NCI-H1417 treated with DMSO at 0.1 percent for 48 hours (cell line): ENCODE measurements at places on chromosomes 6 and 20.

- no peak for DNase-seq
Measured at GRCh38 chr20:47907031-47907675, 121.9 kb upstream of the SULF2 start.

GRCh38 chr6:10598084-10598960 lies 77.2 kb downstream of the GCNT2 start:
- no peak for DNase-seq

DNA sequence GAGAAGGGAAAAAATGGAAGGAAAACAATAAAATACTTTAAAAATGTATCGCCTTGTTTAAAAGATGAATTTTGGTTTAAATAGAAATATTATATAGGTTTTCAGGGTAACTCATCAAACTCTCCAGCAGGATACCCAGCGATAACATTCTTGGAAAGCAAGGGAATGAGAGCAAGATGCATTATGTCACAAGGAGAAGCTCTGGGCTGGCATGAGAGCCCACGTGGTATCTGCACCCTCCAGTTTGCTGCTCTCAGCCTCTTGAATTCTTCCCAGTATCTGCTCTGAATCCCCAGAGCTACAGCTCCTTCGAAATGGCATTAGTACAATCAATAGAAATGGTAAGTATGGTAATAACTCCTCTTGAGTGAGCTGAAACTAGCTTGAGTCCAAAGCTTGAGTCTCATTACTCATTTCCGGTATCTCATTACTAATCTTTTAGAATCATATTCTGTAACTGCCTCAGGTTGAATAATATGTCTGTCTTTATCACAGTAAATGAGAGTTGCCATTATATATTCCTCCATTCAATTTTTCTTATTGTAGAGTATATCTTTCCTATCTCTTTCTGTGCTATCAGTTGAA lies 4.9 kb upstream of the TMEM242 start:
- no peak for DNase-seq

- DNase-seq, result no peak
Measured at GRCh38 chr6:41502917-41503671, 43.1 kb upstream of the FOXP4 start.

GRCh38 chr20:34240693-34241615 lies at the start of gene ASIP:
TSS of gene ASIP (plus strand) at chr20:34241423. CDS start at chr20:34260375, 18,952 bp downstream.
- no peak for DNase-seq

GRCh38 chr6:169881976-169882375 lies 130.6 kb downstream of the ERMARD start:
- no peak for DNase-seq

DNA sequence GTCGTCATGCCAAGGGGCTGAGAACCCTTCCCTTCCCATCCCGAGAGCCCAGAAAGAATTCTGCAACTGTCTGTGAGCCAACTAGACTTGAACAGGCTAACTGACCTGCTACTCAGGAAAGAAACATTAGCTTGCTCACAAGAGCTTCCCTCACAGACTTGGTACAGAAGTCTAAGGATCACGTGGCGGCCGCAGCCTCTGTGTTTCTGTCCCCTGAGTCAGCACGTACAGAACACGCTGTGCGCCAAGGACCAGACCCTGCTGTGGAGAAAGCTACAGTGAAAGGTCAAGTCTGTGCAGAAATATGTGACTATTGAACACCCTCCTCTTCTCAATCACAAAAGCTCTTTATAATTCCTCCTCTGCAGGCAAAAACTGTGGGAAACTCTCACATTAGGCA lies 151.3 kb upstream of the QKI start:
- DNase-seq, result no peak

DNA sequence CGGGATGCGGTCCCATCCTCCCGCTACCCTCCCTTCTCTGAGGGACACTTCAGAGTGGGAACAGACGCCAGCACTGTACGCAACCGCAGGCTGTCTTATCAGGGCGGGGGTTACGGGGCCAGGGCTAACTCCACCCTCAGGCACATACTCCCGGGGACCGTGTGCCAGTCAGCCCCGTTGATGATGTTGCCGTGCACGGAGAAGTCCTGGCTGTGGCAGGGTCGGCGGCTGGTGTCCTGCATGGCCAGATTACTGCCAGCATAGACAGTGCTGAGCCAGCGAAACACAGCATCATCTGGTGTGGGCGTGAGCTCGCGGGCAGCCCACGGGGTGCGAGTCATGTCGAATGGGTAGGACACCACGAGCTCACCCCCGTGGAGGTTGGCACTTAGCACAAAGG lies 5.0 kb downstream of the CPXM1 start:
- no peak for DNase-seq

DNA sequence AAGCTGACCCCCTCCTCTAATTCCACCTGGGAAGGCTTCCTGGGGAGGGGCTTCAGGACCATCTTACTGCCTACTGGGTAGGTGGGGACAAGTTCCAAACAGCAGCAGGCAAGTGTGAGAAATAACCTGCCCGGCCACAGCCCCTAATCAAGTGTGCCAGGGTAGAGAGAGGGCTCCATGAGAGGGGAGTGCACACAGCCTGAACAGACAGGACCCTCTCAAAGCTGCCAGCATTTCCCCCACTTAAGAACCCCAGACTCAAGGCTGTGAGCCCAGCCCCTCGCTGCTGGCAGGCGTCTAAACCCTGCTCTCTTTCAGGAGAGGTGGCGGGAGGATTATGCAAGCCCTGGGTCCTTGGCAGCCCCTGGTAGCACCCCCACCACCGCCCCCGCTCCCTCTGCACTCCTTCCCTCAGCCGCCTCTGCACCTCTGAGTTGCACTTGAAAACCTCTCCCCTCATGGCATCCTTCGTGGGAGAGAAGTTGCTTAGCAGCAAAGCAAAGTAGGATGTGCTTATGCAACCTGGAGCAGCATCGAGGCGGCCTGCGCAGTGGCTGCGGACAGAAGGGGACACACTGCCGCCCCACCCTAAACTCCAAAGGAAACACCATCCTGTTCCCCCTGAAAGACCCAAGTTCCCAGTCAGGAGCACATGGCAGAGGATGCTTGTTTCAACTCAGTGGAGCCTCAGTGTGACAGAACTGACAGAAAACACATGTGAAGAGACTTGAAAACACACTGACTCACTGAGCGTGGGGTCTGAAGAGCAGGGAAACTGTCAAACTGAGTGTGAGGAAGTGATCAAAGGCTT lies 10.5 kb downstream of the DDRGK1 start:
- no peak for DNase-seq

- peak; percentile 20 for DNase-seq
Measured at GRCh38 chr6:149060300-149060984, 257.1 kb upstream of the TAB2 start.

- no peak for DNase-seq
Measured at GRCh38 chr20:52552181-52552872, 360.7 kb upstream of the ZFP64 start.

- no peak for DNase-seq
Measured at GRCh38 chr6:88380083-88380482, 213.9 kb upstream of the CNR1 start.

GRCh38 chr6:39057251-39058155 lies 8.9 kb downstream of the GLP1R start:
- DNase-seq, result no peak

DNA sequence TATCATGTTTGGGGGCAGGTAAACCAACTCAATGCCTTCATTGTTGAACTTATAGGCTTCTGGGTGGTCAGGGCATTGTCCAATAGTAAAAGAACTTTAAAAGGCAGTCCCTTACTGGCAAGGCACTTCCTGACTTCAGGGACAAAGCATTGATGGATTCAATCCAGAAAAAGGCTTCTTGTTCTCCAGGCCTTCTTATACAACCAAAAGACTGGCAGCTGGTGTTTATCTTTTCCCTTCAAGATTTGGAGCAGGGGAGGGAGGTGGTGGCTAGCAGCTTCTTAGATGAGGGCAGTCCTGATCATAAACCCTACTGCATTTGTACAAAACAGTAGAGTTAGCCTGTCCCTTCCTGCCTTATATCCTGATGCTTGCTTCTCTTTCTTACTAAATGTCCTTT lies 57.5 kb downstream of the NCOA3 start:
- no peak for DNase-seq

DNA sequence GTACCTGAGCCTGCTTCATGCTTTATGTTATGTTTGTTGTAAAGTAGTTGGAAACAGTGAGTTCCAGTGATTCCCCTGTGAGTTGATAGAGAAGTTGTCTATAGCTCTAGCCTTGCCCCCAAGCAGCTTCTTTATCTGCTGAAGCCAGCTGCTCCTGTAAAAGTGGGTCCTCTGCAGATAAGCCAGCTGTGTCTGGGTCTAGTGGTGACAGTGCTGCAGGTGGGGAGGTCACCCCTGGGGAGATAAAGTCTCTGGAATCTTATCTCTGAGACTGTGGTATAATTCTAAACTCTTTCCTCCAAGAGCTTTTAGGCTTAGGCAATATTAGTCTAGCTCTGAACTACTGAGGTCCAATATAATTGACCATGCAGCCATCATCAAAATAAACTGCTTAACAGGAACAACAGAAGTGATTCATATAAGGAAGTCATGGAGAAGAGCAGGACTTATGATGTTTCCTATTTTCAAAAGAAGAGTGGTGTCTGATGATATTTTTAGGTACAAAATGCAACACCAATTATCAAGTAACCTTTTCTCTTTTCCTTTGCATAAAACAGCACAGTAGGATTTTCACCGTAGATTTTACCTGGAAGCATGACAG lies 44.2 kb upstream of the TMEM217 start:
- DNase-seq, result no peak

- DNase-seq, result no peak
Measured at GRCh38 chr20:38798266-38798665, 7.2 kb upstream of the PPP1R16B start.

- no peak for DNase-seq
Measured at GRCh38 chr6:75349262-75349984, 64.8 kb upstream of the TMEM30A start.

DNA sequence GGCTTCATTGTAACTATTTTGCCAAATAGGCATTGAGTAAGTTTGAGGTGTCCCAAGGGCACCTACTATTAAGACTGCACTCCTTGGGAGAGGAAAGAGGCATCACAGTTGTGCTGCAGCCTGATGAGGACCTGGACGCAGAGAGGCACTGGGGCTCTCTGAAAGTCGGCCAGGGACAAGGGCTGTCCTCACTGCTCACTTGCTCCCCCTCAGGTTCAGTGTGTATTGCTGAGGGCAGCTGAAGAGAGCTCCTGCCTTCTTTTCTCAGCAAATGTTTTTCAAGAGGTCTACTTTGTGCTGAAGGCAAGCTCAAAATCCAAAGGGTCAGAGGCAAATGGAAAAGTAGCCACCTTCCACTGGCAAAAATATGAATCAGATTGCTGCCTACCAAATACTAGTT lies 331.8 kb downstream of the RIMS1 start:
- no peak for DNase-seq

- no peak for DNase-seq
Measured at GRCh38 chr6:45488889-45489288, 111.2 kb upstream of the SUPT3H start.

GRCh38 chr6:149716181-149716963 lies 1.5 kb downstream of the LATS1 start:
- no peak for DNase-seq

DNA sequence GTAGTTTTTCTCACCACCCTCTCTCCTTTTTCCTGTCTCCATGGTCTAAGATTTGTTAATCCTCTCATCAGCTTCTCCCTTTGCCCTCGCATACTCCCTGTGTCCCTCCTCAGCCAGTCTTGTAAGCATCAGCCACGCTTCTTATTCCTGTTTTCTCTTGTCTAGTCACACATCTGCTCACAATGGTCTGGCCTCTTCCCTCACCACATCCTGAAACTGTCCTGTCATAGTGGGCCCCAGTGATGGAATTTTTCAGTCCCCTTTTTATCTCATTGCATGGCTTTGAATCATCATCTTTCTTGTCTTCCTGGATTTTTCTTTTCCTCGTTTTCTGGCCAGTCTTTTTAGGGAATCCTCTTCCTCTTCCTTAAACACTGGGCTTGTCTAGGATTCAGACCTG lies 57.2 kb downstream of the GFRA4 start:
- no peak for DNase-seq

- no peak for DNase-seq
Measured at GRCh38 chr6:19059102-19059501, 672.0 kb downstream of the RNF144B start.

DNA sequence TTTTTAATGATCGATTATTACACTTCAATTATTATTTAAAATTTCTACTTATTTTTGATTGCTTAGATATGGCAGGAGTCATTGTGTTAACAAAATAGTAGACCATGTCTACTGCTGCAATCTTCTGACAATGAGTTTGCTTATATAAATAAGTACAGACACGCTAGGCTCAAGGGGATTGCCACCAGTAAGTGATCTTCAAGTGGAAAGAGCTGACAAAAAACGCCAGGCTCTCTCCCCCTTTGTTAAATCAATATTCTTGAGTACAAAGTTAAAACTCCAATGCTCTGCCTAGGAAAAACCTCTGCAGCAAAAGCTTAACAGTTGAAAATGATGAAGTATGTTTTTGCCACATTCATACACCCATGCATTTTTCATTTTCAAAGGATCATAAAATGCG lies 738.1 kb downstream of the HDGFL1 start:
- DNase-seq, result no peak

DNA sequence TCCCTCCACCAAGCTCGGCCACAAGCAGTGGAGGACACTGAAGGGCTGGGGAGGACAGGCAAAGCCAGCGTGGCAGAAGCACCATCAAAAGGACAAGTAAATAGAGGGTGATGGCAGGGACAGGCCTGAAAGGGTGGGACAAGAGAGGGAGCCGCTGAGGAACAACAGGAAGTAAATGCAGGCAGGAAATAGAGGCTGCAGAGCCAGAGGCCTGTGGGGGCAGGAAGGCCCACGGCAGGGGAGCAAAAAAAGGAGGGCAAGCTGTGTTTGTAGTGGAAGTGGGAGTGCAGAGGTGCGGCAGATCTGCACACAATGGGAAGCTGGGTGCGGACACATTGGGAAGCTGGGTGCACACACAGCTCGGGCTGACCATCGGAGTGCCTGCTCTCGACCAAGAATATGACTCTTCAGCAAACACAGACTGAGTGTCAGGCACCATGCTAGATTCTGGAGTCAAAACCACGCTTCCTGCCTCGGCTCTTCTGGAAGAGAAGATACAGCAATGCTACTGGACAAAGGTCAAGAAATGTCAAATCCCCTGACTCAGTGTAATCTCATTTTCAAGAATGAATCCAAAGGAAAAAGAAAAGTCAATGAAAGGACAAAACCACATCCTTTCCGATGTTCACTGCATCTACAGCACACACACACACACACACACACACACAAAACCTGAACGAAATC lies 40.4 kb upstream of the RAB22A start:
- DNase-seq, result no peak

DNA sequence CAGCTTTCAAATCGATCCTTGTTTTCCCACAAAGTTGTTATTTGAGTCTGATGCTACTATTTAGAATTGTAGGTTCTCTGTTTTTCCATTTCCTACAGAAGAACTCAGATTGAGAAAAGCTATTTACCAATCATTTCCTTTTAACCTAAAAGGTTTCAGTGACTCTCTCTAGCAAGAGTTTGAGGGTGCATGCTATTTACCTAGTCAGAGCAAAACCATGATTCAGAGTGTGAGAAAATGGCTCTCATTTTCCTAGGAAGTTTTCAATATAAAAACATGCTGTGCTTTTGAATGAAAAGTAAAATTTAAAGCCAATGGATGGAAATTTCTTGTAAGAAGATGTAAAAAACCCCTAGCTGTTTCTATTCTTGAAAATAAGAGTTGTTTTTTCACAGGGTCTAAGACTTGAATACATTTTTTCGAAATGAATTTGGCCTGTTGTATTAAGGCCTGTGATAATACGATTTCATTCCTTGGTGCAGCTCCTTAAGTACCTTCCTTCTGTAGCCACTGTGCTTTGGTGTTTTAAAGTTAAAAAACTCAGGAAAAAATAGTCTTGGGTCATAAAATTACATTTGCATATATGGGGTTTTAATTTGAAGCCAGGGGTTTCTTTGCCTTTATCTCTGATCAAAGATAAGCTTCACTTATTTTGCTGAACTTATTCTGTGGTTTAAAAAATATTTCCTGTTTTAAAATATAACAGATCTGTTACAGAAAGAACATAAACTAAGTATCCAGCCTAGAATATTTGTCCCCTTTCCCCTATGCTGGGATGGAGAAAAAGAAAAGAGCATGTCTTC lies 18.0 kb upstream of the RSPH3 start:
- no peak for DNase-seq
